Temporal lobe (tissue), 4 donors: ENCODE measurements at places on chromosomes 4 and X. TPM values are rescaled to one million over a fixed set of nuclear protein-coding genes. Genes with fewer than 3 reads are reported as not detected.

Gene CT45A8
- not detected for total RNA-seq

Gene DUSP21
- not detected for total RNA-seq

Gene CENPU
- total RNA-seq, result 5.2 TPM

Gene MORC4
- total RNA-seq, result 6.6 TPM

Gene SMR3B
- total RNA-seq, result not detected

Gene NEUROG2
- total RNA-seq, result 25.1 TPM

Gene ARR3
- not detected for total RNA-seq
